Neuronal stem cell (in vitro differentiated cells): ENCODE measurements at places on chromosomes 4 and X.
A peak's percentile ranks its signal among the peaks of the same experiment; 100 is the strongest.

GRCh38 chrX:119790977-119791436 is 423 bp downstream of the RPL39 start:
- H3K4me3 ChIP-seq, result peak overlapping the region; percentile 91
- no peaks in the 10 kb centered on the region for H3K27me3 ChIP-seq
- H3K27ac ChIP-seq, result peak overlapping the region; percentile 96
- peaks cover 2% of the 10 kb centered on the region for H3K4me1 ChIP-seq
- H3K36me3 ChIP-seq, result peaks cover 42% of the 10 kb centered on the region

DNA sequence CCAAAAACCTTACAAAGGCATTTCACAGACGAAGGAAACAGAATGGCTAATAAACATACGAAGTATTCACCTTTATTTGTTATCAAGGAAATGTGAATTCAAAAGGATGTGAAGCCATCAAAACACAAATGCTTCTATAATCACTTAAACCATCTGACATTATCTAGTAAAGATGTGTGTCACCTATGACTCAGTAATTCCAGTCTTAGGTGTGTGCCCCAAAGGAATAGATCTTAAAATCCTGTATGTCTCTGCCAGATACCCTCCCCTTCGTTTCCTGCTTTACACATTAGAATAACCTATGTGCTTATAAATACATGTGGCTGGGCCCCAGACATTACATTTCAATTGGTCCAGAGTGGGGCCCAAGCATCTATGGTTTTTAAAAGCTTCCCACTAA is 41.8 kb upstream of the CEP135 start:
- no peaks in the 10 kb centered on the region for H3K4me1 ChIP-seq
- H3K36me3 ChIP-seq, result peaks cover 39% of the 10 kb centered on the region
- H3K4me3 ChIP-seq, result no peak overlapping the region
- no peaks in the 10 kb centered on the region for H3K27me3 ChIP-seq

DNA sequence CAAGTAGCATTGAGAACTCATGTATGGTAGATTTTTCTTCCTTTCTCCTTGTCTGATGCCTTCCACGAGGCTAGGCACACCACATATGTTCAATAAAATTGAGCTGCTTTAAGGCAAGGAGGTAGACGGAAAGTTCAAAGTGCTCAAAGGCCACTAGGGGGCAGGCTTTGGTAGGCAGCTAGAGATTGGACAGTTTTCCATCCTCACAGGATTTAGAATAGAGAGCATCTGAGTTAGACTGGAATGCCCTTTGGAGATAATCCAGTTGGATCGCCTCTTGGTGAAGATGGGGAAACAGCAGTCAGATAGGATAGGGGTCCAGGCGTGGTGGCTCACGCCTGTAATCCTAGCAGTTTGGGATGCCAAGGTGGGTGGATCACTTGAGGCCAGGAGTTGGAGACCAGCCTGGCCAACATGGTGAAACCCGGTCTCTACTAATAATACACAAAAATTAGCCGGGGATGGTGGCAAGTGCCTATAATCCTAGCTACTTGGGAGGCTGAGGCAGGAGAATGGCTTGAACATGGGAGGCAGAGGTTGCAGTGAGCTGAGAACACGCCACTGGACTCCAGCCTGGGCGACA is 30.4 kb downstream of the ELF4 start:
- H3K27me3 ChIP-seq, result no peaks in the 10 kb centered on the region
- H3K27ac ChIP-seq, result no peak overlapping the region
- DNase-seq, result peak; percentile 58
- H3K4me3 ChIP-seq, result no peak overlapping the region
- H3K36me3 ChIP-seq, result no peaks in the 10 kb centered on the region

DNA sequence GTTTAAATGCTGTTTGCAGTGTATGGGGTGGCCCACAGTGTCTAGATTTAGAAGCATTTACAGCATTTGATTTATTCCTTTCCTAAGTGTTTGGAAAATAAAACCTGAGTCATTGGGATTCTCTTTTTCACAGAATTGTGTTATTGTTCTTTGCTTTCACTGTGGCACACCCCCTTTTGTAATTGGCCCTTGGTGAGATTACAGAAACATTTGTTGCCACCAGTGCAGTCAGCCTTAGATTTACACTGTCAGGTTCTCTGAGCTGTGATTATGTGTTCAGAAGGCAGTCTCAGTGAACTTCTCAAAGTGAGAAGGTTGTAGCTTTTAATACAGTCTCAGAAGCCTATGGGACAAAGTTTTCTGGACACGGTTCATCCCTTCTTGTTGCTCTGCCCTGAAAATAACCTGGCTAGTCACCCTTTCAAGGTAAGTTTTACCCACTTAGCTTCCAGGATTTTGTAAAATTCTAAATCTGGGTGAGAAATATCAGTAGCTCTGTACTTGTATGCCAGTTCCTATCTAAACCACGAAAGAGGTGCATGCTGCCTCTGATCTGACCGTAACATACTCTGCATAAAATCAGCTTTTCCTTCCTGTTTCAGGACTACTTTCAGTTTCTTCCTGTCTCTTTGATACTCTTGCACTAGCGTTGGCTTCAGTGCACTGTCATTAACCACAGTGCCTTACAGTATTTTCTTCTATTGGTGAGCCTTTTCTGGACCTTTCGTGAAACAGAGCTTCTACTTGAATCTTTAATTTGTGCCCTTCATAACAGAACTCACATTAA is 12.6 kb downstream of the RUFY3 start:
- H3K4me3 ChIP-seq, result no peak overlapping the region
- no peak overlapping the region for H3K27ac ChIP-seq
- H3K27me3 ChIP-seq, result no peaks in the 10 kb centered on the region
- H3K36me3 ChIP-seq, result peaks cover 31% of the 10 kb centered on the region
- no peak for DNase-seq

DNA sequence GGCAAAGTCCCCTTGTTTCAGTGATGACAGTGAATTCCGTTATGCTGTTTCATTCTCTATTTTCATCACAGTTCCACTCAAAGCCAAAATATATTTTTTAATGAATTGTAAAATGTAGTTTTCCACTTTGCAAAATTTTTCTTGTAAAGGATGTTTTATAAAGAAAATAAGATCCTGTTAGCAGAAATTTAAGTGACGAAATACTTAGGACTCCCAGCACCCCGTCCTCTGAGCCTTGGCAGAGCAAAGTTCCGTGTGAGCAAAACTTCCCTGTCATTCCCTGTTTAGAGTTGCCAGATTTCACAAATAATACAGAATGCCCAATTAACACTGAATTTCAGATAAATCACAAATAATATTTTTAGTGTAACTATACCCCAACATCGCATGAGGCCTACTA is 81.0 kb upstream of the RBPJ start:
- no peaks in the 10 kb centered on the region for H3K27me3 ChIP-seq
- no peaks in the 10 kb centered on the region for H3K36me3 ChIP-seq
- no peak overlapping the region for H3K4me3 ChIP-seq
- H3K27ac ChIP-seq, result no peak overlapping the region
- peaks cover 12% of the 10 kb centered on the region for H3K4me1 ChIP-seq
- DNase-seq, result no peak
